ENCODE measurements at places on chromosomes 2 and 18.

DNA sequence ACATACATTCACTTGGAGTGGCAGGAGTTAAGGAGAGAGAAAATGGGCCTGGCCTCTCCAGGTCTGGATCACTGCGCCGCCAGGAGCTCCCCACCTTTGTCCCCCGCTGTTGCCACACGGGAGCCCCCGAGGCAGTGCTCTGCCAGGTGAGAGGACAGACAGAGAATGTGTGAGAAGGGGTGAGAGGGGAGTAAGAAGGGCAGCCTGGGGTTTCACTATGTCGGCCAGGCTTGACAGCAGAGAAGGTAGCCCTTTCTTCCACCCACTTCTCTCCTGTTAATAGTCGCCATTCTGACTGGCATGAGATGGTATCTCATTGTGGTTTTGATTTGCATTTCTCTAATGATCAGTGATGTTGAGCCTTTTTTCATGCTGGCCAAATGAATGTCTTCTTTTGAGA is 26.2 kb upstream of the ARHGEF4 start:
- DNase-seq, result no peak

DNA sequence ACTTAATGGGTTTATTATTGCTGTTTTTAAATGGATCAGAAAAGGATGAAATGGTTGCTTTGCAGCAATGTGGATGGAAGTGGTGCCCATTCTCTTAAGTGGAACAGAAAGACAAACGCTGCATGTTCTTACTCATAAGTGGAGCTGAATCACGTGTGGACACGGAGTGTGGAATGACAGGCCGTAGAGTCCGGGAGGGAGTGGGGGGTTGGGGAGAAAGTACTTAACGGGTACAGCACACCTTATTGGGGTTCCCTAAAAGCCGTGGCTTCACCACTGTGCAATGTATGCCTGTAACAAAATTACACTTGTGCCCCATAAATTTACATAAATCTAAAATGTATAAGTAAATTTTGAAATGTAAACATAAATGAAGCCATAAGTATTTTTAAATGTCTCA is 64.0 kb upstream of the CTDP1 start:
- DNase-seq, result no peak

DNA sequence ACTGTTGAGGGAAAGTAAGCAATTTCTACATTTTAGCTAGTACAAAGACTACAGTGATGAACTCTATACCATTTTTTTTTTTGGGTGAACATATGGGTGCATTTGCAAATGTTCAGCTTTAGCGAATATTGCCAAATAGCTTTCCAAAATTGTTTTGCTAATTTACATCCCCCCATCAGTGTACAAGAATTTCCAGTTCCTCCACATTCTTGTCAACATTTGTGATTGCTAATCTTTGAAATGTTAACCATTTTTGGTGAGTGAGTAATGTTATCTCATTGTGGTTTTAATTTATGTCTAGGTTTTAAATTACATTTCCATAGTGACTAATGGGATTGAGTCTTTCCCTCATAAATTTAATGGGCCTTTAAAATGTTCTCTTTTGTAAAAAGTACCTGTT is 16.4 kb upstream of the CNRIP1 start:
- no peak for DNase-seq

- DNase-seq, result peak; percentile 40
These were observed 12.0 kb upstream of the ZNF396 start for GRCh38 chr18:35389095-35389618.

- DNase-seq, result no peak
These were observed 23.4 kb downstream of the BCL11A start for GRCh38 chr2:60529785-60530627.

DNA sequence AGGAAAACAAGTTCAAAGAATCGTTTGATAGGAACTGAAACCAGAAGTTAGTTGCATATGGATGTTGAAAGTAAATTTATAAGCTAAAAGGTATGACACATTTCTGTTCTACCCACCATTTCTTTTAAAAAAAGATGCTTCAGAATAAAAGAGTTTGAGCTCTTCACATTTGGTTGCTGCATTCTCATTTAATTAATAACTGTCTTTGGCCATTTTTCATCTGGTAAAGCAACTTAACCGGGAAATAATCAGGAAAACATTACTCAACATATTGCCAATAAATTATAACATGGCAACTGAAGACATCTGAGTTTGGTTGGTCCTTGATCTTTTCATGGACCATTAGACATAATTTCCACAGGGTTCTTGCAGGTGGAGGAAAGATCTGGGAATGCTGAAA is 180.2 kb upstream of the TWIST2 start:
- no peak for DNase-seq

DNA sequence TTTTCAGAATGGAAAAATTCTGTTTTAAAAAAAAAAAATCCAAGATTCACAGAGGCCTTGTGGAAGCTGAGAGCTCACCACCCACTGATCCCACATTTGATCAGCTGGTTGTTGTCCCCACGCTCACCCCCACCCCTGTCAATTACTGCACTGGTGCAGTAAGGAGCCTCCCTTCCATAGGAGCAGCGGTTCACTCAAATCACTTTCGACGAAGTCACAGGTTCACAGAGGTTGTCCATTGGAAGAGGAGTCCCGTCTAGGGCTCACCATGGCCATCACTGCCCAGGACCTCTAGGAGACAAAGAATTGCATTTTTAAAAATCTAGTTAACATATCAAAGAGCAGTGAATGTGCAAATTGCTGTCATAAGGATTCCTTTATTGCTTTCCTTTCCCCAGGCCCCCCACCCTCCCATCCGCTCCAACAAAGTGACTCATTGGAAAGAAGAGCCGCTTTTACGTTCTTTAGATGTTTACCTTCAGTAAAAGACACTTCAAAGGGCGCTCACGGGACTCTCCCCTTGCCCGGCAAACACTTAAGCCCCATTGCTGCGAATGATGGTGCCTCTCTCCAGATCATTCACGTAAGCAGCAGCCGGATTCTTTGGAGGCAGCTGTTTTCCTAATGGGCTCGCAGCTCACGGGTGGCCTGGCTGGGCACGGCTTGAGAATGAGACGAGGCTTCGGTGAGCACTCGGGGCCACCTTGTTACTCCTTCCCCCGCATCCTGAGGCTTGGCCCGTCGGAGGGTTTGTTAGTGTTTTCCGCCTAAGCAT is 165.5 kb upstream of the SALL3 start:
- no peak for DNase-seq

DNA sequence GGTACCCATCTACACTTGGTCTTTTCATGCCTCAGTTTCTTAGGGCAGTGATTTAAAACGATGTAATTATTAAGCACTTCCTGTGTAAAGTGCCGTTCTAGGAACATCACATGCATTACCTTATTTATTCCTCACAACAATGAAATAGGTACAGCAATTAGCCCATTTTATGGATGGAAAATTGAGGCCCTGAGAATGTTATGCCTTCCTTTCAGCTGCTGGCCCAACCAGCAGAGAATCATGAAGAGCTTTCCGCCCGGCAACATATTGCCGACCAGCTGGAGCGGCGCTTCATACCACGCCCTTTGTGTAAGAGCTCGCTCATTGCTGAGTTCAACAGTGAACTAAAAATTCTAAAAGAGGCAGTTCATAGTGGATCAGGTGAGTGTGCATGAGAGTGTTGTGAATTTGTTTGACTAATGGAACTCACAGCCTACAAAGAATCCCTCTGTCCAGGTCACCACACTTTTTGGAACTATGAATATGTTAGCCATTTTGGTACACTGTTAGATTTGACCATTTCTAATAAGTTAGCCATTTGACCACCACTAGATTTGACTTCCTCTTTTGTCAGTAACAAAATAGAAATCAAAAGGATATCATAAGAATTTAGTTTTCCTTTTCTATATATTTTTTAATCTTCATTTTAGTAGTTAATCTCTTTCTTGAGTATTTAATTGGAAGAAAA is 25.6 kb upstream of the RPE start:
- no peak for DNase-seq

- no peak for DNase-seq
These were observed 29.6 kb downstream of the TCF7L1 start for GRCh38 chr2:85162746-85163301.

GRCh38 chr2:80643598-80643997 is 339.0 kb upstream of the LRRTM1 start:
- no peak for DNase-seq

DNA sequence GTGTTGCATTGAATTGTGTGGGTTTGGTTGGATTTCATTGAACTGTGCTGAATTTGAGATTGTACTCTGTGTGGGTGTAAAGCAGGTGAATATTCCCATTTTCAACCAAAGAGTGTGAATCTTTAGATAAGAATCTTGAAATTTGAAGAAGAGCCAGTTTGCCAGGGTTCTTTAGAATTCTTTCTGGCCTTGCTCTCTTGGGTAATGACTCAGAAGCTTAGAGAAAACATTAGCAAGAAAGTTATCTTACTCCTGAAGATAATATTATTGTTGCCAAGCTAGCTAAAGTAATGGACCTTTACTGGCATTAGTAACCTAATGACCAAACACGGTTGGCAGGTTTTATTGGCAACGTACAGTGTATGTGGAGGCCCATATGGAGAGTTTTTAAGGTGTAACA is 46.4 kb upstream of the SIX3 start:
- DNase-seq, result no peak

- no peak for DNase-seq
These were observed 42.1 kb upstream of the FAM124B start for GRCh38 chr2:224444021-224444420.

- DNase-seq, result no peak
These were observed 17.6 kb downstream of the LCLAT1 start for GRCh38 chr2:30464544-30465170.

DNA sequence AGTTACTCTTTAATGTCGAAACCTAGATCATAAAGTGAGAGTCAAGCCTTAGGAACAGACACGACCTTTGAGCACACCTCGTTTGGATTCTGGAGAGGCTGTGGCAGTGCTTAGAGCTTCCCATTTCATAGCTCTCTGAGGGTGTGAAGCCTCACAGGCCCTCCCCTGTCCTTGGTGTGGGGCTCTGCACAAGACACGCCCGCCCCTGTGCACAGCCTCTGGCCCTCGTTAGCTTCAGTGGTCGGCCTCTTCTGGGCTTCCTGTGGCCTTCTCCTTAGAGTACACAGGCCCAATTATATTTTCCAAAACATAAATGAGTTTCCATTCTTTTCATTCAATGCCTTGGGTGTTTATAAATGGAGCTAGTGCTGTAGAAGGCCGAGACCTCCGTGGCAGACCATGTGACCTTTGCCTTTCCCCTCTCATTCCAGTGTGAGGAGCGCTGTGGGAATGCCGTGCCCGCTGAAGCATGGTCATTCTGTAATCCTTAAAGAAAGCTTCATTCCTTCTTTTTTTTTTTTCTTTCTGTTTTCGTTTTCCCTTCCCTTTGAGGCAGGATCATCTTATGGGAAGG is 208.6 kb downstream of the DCDC2C start:
- no peak for DNase-seq

GRCh38 chr18:12621742-12622306 is 36.1 kb downstream of the SPIRE1 start:
- no peak for DNase-seq

- no peak for DNase-seq
These were observed 134.3 kb downstream of the THADA start for GRCh38 chr2:43461453-43462073.

DNA sequence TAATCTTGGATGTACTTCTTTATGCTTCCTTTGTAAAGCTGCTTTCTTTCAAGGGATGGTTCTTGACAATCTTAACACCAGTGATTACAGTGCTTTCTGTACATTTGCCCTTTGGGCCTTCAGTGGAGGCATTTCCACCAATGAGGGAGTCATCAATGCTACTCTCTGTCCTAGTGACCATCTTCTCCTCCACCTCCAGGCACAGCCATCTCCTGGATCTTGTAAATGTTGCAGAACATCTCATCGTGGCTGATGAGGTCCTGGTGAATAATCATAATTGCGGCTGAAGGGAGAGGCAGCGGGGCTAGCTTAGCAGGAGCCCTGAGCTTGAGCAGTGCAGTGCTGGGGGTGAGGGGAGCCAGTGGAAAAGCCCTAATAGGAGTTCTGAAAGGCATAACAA is 32.5 kb downstream of the IDH1 start:
- DNase-seq, result peak; percentile 17

GRCh38 chr2:101003278-101003775 is 1.2 kb downstream of the RPL31 start:
- DNase-seq, result no peak

DNA sequence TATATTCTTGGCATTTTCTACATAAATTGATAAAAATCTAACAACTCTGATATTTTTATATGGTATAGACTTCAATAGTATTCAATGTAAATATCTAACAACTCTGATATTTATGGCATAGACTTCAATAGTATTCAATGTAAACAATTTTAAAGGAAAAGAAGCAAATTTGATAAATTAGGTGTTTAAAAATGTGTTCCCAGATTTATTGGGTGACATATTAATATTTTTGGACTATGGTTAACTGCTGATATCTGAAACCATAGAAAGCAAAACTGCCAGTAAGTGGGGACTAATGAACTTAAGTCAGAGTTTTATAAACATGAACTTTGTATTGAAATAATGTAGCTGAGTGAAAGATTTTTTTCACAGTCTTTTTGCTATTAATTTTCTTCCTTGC is 1576.0 kb upstream of the DDX18 start:
- DNase-seq, result no peak

GRCh38 chr2:120854766-120855530 is 119.3 kb downstream of the GLI2 start:
- DNase-seq, result no peak

Measured in GM04504 (cell line).